ENCODE measurements at places on chromosomes 2 and 18.

- no peak for DNase-seq
Measured at GRCh38 chr18:31657823-31658669, 26.3 kb downstream of the B4GALT6 start.

- DNase-seq: no peak
Measured at GRCh38 chr2:45862843-45863242, 211.4 kb downstream of the PRKCE start.

- DNase-seq: no peak
Measured at GRCh38 chr2:132937629-132938028, 267.6 kb upstream of the LYPD1 start.

DNA sequence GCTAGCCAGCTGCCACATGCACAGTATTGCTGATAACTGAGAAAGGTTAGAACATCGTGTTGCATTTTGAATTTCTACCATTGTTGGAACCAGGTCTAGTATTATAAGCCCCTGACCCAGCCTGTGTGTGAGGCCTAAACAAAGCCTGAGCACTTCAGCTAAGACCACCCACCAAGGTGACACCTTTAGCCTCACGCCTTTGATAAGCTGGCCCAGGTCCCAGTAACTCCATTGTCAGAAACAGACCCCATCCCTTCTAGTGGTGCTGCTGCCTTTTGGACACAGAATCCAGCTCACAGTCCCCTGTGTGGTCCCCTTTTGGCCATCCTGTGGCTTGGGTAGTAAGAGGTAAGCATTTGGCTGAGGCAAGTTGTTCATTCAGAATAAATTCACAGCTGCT, 1.6 kb downstream of the ELMOD3 start:
- DNase-seq: no peak

- DNase-seq: no peak
Measured at GRCh38 chr2:235227590-235227989, 266.3 kb upstream of the AGAP1 start.

- no peak for DNase-seq
Measured at GRCh38 chr18:75248426-75249174, 38.0 kb downstream of the TSHZ1 start.

- no peak for DNase-seq
Measured at GRCh38 chr2:56133441-56133840, 50.3 kb upstream of the CCDC85A start.

DNA sequence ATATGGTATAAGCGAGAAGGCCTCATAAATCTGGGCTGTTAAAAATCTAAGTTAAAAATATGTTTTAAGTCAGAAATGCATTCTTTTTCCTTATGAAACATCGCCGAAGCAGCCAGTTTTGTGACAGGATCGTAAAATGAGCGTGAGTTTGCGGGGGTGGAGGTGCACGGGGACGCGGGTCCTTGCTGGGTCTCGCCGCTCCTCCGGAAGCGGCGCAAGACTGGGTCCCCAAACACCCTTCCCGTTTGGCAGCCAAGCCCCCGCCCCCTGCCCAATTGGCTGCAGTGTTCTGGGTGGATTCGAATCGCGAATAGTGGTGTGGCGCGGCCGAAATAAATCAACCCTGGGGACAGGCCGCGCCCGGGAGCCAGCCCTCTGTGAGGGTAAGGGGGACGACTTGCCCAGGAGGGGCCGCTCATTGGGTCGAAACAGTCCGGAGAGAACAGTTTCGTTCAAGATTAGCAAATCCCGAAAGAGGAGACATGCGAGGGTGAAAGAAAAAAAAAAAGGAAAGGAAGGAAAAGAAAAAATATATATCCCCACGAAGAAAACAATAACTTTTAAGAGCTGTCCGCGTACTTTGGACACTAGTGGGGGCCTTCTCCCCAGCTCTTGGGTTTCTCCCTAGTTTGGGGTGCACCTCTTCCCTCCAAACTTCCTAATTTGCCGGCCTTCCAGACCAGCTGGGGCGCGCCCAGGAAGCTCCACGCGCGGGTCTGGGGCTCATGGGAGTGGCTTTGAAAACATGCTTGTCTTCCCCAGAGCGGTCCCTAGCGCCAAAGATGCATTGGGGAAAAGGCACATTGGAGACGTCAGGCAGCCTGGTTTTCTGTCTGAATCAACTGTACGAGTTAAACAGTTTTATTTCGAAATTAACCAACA, 3.1 kb upstream of the GATA6 start:
- no peak for DNase-seq

GRCh38 chr2:2797797-2798196, 466.7 kb upstream of the MYT1L start:
- DNase-seq: no peak

DNA sequence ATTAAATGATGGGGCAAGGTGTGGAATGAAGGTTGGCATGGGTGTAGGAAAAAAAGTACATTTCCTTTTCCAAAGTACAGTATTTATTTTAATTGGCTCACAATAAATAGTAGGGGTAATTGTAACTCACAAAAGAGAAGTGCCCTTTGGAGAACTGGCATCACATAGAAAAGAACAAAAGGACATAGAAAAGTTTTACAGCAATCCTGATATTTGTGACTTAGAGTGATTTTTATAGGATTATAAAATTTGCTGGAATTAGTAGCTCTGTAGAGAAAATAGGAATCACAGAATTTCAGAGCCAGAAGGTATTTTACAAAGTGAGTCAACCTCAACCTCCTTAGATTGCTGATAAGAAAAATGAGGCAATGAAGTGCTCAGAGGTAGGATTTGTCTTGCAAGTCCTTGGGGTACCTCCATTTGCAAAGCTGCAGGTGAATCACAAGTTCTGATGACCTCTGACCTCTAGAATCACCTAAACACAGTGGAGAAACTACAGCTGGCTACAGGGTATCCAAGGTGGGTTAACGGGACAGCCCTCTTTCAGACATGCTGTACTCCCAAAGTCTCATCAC, 133.6 kb downstream of the SOCS6 start:
- no peak for DNase-seq

DNA sequence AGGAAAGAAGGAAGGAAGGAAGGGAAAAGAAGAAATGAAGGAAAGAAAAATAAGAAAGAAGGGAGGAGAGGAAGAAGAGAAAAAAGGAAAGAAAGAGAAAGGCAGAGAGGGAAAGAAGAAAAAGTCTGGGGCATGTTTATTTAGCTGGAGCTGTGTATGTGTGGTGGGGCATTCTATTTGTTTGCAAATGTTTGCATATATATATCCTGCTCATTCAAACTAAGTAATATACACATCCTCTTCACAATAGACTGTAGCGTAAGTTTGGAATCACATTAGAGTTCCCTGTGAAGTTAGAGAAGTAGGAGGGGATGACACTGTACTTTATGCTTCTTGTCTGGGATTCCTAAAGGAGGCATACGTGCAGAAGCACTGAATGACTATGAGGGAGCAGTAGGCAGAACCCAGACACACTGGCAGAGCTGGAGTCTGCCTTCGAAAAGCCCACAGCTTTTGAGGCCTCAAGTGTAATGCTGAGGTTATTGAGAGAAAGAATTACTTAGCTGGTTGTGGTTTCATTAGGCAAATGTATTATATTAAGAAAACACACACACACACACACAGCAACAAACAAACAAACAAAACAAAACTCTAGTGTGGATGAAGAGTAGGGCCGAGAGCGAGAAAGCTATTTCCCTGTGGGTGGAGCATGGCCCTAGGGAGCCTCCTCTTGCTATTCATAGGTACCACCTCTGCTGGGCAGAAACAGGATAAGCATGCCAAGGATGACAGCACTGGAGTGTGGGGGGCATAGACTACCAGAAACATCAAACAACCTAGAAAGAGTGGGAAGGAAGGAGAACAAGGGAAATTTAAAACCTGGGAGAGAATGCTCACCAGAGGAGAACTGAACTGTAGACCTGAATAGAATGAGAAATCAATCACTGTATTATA, 905.1 kb upstream of the NXPH2 start:
- DNase-seq: no peak

GRCh38 chr18:6270771-6271216, 143.9 kb downstream of the L3MBTL4 start:
- no peak for DNase-seq

GRCh38 chr18:4102901-4103300, 352.2 kb downstream of the DLGAP1 start:
- no peak for DNase-seq

- no peak for DNase-seq
Measured at GRCh38 chr2:70440621-70441020, 113.0 kb downstream of the TGFA start.
